Left cardiac atrium (tissue), 4 donors: ENCODE measurements at places on chromosomes 11 and 22.

GRCh38 chr11:105073456-105074165, 28.5 kb upstream of the CARD16 start:
- DNase-seq: no peak

- no peak for DNase-seq
These were observed 123.2 kb downstream of the KCNQ1OT1 start for GRCh38 chr11:2576549-2576948.

DNA sequence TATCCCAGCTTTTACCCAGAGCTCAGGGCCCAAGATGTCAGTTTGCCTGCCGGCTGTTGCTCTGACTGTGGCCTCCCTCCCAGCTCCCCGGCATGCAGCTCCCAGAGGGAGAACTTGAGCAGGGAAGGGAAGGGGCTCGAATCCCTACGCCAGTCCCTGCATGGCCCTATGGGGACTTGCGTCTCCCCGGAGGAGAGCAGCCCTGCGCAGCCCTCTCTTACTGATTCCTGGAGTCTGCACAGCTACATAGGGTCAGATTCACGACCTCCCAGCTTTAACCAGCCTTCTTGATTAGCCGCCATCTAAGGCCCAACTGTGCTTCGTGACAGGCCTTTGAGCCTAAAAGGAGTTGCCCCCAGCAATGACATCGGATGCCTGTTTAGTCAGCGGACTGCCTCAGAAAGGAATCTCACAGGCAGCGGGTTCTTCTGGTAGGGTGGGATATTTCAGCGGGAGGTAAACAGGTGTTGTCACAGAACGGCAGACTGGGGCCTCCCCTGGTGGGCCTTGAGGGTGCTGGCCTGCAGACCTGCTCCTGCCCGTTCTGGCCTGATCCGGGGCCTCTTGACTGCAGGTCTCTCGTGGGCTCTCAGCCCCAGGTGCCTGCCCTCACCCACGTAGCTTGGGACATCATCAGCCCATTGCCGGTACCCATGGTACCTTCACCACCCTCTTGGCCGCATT, 43.8 kb upstream of the KCNQ1OT1 start:
- DNase-seq: peak; percentile 6

DNA sequence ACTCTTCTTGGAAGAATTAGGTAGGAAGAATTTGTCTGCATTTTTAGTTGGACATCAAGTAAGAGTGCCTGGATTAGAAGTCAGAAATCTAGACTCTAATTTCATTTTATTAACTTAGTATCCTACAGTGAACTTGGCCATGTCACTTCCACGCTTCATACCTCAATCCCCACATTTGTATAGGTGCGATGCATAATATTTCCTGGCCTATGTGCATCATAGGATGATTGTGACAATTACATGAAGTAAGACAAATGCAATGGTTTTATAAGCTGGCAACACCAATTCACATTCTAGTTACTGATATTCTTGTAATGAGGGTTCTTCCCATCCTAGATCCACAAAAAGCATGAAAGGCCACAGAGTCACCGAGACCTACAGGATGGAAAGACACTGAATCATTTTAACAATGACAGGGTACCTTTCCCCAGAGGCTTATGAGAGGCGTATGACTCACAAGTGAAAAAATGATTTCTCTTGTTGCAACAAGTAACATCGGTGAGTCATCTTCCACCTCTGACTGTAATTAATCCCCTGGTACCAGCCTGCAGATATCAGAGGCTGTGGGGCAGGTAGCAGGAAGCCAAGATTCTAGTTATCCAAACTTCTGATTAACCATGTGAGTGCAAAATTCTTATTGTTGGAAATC, 56.0 kb upstream of the OR5AK2 start:
- DNase-seq: no peak

- DNase-seq: no peak
These were observed 71.1 kb upstream of the SLC25A18 start for GRCh38 chr22:17492247-17492646.

GRCh38 chr11:123187248-123187647, 7.8 kb downstream of the CLMP start:
- no peak for DNase-seq

- DNase-seq: no peak
These were observed 53.1 kb downstream of the ARRB1 start for GRCh38 chr11:75298191-75298975.

DNA sequence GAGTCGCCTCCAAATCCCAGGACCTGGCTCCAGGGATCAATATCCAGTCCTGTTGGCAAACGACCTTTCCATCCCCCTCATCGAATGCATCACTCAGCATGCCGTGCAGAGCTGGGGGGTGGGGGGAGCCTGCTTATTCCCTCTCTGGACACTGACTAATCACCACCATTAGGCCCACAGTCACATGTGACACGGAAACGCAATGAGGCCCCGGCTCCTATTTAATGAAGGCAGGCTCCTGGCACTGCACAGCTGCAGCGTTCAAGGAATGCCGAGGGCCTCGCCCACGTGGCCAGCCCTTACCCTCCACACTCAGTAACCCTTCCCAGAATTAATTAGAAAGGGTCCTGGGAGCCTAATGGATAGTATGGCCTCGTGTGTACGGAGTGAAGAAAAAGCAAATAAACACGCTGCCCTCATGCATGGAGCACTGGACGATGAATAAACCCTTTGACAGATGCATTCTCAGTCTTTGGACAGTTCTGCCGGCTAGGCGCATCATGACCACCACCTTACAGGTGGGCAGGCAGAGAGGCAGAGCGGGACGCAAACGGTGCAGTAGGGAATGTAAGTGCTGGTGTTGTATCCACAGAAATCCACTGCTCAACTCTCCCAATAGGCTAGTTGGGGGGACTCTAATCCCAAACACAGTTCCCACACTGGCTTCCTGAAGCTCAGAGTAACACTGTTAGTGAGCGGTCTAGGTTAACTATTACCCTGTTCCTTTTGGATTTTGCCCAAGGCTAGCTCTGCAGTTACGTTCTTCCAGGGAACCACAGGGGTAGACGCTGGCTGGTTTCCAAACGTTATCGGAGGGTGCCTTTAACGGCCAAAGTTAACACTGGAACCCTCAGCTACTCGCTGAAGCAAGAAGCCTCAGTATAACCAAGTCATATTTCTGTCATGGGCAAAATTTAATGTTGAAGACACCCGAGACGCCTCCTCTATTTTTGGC, 490.1 kb downstream of the OPCML start:
- DNase-seq: no peak

GRCh38 chr11:120308081-120308480, 17.0 kb upstream of the TLCD5 start:
- DNase-seq: no peak

DNA sequence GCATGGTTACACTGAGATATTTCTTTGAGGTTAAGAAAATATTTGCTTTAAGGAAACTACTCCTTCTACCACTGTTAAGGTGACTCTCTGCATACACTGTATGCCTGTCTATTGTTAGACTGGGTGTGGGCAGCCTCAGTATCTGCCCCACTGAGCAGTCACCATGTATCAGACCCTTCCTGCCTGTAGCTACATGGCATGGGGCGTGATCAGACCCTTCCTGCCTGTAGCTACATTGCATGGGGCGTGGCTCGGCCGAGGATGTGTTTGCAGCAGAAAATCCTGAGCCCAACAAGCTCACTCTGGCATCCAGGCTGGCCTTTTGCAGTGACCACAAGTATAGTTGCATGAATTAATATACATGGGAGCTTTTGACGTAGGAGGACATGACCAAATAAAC, 669.4 kb downstream of the OPCML start:
- DNase-seq: no peak

DNA sequence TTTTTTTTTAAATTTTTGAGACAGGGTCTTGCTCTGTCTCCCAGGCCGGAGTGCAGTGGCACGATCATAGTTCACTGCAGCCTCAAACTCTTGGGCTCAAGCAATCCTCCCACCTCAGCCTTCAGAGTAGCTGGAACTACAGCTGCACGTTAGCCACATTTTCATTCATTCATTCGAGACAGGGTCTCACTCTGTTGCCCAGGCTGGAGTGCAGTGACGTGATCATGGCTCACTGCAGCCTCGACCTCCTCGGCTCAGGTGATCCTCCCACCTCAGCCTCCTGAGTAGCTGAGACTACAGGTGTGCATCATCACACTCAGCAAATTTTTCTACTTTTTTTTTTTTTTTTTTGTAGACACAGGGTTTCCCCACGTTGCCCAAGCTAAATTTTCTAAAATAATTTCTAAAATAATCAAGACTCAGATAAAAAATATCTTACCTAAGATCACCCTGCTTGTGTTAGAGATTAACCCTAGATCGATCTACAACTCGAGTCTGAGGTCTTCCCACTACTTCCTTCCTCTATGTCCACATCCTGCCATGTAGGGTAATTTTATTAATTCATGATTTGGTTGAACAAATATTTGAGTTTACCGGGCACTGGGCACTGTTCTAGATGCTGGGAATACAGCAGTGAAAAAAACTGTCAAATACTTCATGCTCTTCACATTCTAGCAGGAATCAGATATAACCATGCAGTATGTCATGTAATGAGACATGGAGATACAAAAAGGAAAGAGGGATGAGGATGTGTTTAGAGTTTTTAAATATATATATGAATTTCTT, 15.1 kb downstream of the EIF4G2 start:
- no peak for DNase-seq

- DNase-seq: no peak
These were observed 1.8 kb upstream of the SLC22A8 start for GRCh38 chr11:63017306-63017974.

DNA sequence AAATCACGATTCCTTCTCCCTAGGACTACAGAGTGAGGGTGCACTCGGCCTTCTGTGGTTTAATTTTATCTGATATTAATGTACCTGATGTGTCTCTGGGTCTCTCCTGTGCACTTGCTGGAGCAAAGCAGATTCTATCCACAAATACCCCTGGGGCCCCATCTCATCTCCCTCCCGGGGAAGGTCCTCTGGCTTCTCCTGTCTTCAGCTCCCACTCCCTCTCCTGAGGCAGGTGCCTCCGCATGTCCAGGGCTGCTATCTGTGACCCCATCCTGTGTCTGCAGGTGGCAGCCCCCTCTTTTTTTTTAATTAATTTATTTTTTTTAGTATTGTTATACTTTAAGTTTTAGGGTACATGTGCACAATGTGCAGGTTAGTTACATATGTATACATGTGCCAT, 558.7 kb downstream of the BRD1 start:
- no peak for DNase-seq

DNA sequence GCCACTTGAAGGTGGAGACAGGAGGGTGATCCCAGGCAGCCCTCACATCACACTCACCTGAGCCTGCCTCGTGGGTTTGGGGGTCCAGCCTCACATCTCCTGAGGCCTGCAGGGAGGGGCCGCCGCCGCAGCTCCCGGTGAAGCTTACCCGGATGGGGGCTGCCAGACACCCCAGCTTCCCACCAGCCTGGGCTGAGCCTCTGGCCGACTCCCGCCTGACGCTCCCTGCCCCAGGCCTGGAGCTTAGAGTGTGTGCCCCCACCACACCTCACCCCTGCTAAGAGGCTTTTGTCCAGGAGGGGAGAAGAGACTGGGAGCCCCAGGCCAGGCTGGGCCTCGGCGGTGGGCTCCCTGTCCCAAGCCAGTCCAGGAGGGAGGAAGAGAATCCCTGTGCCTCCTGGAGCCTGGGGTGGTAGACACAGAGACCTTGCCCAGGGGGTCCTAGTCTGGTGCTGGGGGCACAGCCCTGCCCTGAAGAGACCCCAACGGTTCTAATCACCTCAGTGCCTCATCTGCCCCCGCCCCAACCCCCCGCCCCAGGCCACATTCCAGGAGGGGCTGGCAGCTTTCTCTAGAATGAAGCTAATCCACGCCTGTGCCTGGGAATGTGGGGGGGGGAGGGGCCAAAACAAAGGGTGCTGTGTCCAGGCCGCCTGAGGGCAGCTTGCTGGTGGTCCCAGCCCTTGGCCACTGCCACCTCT, at the start of gene SLC16A8:
Gene SLC16A8, minus strand, starts transcription at position 254 of the 701 bp plus-strand sequence. CDS start 1,311 bp downstream, outside the sequence.
- no peak for DNase-seq

DNA sequence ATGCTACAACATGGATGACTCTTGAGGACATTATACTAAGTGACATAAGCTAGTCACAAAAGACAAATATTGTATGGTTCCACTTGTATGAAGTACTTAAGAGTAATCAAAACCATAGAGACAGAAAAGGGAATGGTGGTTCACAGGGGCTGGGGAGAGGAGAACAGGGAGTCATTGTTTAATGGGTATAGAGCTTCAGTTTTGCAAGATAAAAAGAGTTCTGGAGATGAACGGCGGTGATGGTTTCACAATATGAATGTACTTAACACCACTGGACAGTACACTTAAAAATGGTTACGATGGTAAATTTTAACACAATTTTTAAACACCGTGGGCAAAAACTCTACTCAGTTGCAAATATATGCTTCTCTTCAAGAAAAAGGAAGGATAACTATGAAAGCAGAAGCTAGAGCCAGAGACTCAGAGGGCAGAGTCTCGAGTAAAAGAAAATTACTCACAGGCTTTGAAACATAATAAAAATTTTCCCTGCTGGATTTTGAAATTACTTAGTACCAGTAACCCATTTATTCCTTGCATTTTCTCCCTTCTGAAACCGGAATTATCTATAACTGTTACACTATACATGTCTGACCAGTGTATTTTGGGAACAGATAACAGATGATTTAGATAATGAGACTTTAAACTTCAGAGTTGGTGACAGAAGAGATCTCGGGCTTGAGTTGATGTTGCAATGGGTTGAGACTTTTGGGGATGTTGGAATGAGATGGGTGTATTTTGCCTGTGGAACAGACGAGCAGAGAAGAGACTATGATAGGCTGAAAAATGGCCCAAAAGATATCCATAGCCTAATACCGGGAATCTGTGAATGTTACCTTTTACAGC, 15.0 kb downstream of the MRTFA start:
- no peak for DNase-seq

DNA sequence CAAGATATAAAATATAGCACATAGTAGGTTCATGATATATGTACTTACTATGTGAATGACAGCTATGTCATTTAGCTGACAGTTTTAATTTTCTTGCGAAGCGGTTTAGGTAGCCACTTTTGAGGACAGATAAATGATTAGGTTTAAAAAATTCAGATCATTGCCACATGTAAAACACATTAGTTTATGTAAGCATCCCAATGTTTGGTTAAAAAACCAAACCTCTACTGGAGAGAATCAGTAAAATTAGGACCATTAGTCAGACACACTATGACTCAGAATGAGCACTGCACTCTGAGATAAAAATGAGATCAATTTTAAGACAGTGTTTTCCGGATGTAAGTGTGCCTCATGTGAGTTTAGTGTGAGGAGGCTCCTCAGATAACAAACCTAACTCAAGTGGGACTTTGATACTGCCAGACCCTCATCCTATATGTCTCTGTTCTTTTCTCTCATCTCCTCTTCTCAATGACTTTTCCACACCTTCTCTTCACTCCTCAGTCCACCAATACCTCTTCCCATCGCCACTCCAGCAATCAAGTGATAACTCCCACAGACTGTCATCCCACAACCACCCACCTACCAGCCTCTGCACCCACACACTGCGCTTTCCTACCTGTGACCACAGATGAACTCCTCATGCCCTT, 6.8 kb upstream of the OR2AT4 start:
- DNase-seq: no peak

DNA sequence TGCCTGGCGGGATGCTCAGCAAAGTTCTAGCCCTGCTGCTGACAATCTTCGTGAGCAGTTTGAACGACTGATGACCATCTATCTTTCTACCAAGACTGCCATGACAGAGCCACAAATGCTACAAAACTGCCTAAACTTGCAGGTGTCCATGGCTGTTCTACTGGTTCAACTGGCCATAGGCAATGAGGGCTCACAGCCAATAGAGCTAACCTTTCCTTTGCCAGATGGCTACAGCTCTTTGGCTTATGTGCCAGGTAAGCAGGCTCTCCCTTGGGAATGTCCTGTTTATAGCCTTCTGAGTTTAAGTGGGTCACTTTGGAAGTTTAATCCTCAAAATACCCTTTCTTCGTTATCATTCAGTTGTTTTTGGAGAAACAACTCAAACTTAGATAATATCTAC, 20.1 kb downstream of the UBE4A start:
- no peak for DNase-seq
